ENCODE measurements at places on chromosomes 4 and X.

GRCh38 chr4:25919676-25920075 lies 5.7 kb downstream of the SMIM20 start:
- DNase-seq: no peak

DNA sequence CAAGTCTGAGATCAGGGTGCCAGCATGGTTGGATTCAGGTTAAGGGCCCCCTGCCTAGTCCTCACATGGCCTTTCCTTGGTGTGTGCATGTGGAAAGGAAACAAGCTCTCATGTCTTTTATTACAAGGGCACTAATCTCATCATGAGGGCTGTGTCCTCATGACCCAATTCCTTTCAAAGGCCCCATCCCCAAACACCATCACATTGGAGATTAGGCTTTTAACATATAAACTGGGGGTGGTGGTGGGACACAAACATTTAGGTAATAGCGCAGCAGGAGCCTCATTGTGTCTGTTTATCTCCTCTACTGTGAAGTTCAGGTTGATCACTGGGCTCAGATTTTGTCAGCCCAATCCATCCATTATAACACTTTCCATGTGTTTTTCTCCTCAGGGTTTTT lies 41.0 kb downstream of the BEX3 start:
- DNase-seq: no peak

DNA sequence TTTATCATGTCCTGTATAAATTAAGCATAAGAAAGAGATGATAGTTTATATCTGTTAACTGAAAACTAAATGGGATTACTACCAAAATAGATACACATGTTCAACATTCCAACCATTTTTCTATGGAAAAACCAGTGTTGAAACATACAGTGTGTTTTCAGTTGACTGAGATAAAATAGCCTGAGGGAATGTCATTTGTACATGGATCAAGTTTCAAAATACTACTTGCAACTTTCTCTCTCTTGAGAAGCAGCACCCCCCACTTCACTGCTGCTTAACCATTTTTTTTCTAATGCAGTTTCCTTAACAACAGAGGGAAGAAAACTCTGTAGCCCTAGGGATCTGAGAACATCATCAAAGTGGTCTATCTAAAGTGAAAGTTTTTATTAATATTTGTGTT lies 70.8 kb downstream of the NPNT start:
- peak; percentile 78 for DNase-seq

DNA sequence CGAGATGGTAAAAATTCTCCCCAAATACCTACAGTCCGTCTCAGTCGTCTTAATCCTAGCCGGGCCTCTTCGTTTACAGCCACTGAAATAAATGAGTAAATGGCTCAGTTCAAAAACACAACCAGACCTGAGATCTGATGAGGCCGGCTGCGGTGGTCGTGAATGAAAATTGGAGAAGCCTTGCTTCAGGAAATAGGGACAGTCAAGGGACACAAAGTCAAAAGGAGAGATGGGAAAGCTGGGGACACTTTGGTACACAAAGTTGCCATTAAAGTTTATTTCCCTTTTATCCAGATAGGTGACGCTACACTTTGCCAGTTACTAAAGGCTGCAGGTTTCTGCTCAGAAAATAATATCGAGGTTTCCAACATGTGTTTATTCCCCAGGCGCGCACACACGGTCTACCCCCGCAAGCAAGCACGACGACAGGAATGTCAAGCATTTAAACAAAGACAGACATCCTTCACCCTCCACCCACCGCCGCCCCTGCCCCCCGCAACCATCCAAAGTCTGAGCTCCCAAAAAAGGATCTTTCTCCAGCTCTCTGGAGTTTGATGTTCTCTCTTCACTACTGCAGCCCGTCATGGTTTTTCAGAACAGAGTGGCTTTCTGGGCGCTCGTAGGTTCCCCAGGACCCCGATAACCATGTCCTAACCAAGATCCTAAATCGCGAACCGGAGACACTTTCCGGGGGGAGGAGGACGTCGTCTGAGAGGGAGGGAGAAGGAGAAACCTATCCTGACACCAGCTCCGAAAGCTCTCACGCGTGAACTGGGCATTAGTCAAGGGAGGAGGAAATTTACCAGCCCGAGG lies 1.3 kb upstream of the PCDH7 start:
- peak; percentile 31 for DNase-seq

DNA sequence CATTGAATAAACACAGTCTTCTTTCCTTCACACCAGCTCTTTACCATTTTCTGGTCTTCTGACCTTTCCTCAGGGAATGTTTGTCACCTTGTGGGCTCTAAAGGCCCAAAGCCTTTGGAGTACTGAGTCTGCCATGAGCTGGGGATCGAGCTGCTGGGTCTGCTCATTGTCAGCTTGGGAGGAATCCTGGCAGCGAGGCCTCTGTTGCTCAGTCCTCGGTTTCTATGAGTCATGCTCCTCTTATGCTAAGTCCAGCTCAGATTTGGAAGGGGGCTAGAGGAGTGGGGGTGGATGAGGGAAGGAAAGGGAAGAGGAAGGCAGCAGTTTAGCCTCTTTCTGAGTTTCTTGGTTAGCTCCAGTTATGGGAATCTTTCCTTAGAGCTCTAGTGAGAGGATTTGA lies 31.1 kb downstream of the NHSL2 start:
- DNase-seq: peak; percentile 60

DNA sequence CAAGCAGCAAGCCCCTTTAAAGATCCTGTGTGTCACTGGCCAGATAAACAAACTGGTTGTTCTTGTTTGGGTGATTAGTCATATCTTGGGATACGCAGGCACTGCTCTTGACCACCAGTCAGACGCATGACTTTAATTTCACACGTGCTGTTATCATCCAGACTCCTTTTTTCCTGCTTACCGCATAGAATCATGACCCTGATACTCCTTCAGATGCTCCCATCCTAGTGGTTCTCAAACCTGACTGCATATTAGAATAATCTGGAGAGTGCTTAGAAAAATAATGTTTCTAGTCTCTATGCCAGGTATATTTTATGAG lies 78.8 kb downstream of the CLDN22 start:
- DNase-seq: no peak
